Activated naive CD8-positive, alpha-beta T cell treated with anti-CD3 and anti-CD28 coated beads for 36 hours (primary cell): ENCODE measurements at places on chromosomes 2 and 18.

DNA sequence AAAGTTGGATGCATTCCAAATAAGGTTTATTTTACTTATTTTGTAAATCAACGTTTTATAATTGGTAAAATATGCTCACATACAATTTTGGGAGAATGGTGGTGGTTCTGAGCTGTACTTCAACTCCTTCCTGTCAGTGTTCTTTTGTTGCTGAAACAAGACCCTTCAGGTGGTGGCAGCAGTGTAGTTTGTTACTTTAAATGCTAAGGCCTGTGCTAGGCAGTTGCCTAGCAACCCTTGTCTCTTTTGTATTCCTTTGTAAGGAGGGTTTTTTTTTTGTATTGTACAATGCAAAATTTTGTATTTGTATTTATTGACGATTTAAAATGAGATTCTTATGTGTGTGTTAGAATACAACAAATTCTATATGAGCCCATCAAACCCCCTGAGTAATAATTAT is 166.0 kb upstream of the FAM98A start:
- no peaks in the 10 kb centered on the region for H3K36me3 ChIP-seq
- DNase-seq: no peak
- peaks cover 7% of the 10 kb centered on the region for H3K27me3 ChIP-seq

DNA sequence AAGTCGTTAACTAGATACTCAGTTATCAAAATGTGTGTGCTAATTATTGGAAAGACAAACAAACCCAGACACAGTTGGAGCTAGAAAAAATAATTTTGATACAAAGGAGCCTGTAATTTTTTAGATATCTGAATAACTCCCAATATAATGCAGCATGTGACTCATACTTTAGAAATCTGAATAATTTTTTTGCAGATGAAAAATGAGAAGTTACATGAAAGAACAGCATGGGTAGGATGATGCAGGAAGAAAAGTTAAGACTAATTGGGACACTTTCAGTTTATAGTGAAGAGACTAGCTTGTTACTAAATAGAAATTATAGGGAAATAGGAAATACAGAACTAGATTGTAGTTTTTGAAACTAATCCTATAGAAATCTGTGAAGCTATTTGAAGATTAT is 945.8 kb downstream of the CBLN2 start:
- DNase-seq: no peak
- H3K27ac ChIP-seq: no peak overlapping the region
- H3K36me3 ChIP-seq: no peaks in the 10 kb centered on the region
- H3K27me3 ChIP-seq: no peaks in the 10 kb centered on the region

- no peak overlapping the region for H3K4me3 ChIP-seq
- DNase-seq: no peak
- H3K27me3 ChIP-seq: no peaks in the 10 kb centered on the region
Observed at GRCh38 chr2:128563348-128563687, 244.7 kb upstream of the HS6ST1 start.

GRCh38 chr2:240585101-240585500 is 1.4 kb upstream of the CAPN10 start:
- H3K36me3 ChIP-seq: peaks cover 10% of the 10 kb centered on the region
- peaks cover 45% of the 10 kb centered on the region for H3K4me1 ChIP-seq
- no peak for DNase-seq
- no peaks in the 10 kb centered on the region for H3K27me3 ChIP-seq
- peak overlapping the region; percentile 89 for H3K4me3 ChIP-seq
- H3K27ac ChIP-seq: no peak overlapping the region

GRCh38 chr2:144249035-144249637 is 270.8 kb downstream of the ZEB2 start:
- no peak for DNase-seq
- H3K27ac ChIP-seq: no peak overlapping the region
- no peaks in the 10 kb centered on the region for H3K27me3 ChIP-seq
- H3K4me1 ChIP-seq: peaks cover 9% of the 10 kb centered on the region
- no peak overlapping the region for H3K4me3 ChIP-seq

- no peaks in the 10 kb centered on the region for H3K4me1 ChIP-seq
- H3K4me3 ChIP-seq: no peak overlapping the region
- peaks cover 2% of the 10 kb centered on the region for H3K36me3 ChIP-seq
- no peak overlapping the region for H3K27ac ChIP-seq
- no peak for DNase-seq
Observed at GRCh38 chr2:214671319-214671885, 138.1 kb downstream of the BARD1 start.

GRCh38 chr18:34818064-34818463 is 108.0 kb downstream of the DTNA start:
- no peak overlapping the region for H3K4me3 ChIP-seq
- H3K36me3 ChIP-seq: no peaks in the 10 kb centered on the region
- no peak for DNase-seq
- H3K4me1 ChIP-seq: no peaks in the 10 kb centered on the region
- no peak overlapping the region for H3K27ac ChIP-seq
- H3K27me3 ChIP-seq: peaks cover 3% of the 10 kb centered on the region

DNA sequence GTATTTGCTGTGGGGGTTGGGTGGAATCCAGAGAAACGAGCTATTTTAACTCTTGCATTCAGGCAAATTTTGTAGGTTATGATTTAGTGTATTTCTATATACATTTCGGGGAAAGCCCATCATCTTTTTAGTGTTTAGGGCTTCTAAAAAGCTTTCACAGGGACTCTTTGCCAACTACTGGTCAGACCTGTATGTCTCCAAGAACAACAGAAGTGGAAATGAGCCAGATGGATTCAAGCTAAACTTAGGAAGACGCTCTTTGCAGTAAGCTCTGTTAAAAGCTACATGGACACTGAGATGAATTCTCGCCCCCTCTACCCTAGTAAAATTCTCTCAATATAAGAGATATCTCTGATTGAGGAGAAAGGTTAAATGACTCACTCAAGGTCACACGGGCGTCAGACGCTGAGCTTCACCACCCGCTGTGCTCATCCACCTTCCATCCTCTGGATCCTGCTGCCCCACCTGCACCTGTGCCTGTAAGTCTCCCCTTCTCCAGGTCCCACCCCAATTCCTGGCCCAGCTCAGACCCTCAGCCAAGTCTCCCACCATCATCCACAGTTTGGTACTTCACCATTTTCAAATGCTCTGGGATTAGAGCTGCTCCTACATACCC is 85.6 kb downstream of the MARCHF4 start:
- peaks cover 2% of the 10 kb centered on the region for H3K4me1 ChIP-seq
- no peaks in the 10 kb centered on the region for H3K27me3 ChIP-seq
- no peak overlapping the region for H3K27ac ChIP-seq
- no peak for DNase-seq

GRCh38 chr2:20430461-20431300 is 16.2 kb upstream of the RHOB start:
- H3K4me3 ChIP-seq: no peak overlapping the region
- no peak overlapping the region for H3K27ac ChIP-seq
- H3K4me1 ChIP-seq: peaks cover 12% of the 10 kb centered on the region
- peak; percentile 36 for DNase-seq
- peaks cover 4% of the 10 kb centered on the region for H3K27me3 ChIP-seq

DNA sequence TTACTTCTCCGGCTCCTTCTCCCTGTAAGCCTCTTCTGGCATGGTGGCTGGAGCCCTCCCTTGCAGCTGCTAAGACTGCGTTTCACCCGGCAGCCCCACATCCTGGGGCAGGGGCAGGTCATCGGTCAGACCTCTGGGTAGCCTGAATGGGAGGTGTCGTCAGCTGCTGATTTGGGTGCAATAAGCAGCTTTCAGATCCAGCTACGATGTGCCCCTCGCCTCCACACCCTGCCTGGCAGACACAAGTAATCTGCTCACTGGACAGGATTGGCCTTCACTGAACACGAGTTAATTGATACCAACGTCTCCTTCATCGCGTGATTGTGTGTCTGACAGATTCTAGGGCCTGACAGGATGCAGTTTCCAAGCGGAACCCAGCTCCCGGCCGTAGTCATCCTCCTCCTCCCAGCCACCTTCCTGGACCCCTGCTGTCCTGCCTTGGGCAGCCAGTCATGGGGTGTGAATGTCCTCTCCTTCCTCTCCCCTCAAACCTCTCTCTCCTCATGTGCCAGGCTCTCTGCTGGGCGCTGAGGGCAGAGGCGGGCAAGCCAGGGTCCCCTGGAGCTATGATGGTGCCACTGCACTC is 18.9 kb upstream of the PDIA6 start:
- H3K27ac ChIP-seq: no peak overlapping the region
- DNase-seq: no peak
- peaks cover 3% of the 10 kb centered on the region for H3K4me1 ChIP-seq

DNA sequence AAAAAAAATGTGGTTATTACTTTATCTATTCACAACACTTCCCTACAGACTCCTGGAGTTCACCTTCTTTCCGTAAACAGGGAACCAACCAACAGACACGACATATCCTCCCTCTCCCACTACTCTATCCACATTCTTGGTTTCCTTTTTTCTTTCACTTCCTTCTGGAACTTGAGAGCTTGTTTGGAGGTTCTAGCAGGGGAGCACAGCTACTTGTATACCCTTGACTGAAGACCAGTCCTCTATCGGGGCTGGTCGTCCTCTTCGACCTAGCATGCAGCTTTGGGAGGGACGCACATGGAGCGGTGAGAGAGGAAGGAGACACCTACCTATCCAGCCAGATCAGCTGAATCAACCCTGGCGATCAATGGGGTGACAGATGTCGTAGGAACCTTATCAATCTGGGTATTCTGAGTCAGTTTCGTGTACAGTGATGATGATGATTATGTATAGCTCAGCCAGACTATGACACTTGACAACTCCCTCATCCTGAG is 43.5 kb upstream of the MSH2 start:
- DNase-seq: no peak
- H3K36me3 ChIP-seq: no peaks in the 10 kb centered on the region
- no peak overlapping the region for H3K4me3 ChIP-seq
- H3K27me3 ChIP-seq: no peaks in the 10 kb centered on the region

DNA sequence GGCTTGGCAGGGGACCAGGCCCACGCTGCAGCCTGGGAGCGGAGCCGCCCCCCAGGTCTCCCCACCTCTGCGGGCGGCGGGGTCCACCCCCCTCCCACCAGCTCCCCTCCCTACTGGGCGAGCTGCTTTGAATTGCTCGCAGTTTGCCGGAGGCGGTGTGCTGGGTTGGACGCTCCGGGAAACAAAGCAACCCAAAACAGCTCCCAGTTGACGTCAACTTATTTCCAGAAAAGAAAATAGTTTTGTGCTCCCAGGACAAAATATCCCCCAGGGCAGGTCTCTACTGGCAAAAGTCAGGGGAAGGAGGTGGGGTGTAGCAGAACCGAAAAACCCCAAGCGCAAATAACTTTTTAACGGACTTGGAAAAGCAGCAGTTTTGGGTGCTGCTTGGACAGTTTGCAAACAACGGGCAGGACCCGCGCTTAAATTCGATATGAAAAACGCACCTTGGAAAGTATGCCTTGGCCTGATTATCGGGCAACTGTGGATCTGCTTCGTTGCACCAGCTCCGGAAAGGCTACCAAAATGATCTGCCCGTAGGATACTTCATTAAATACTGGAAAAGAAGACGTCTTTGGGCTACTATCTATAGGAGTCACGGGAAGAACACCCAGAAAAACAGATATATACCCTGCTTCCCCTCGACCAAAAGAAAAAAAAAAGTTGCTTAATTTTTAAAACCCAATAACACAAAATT is 2.8 kb upstream of the KCTD1 start:
- no peak overlapping the region for H3K4me3 ChIP-seq
- H3K27me3 ChIP-seq: peaks cover 60% of the 10 kb centered on the region
- peaks cover 14% of the 10 kb centered on the region for H3K4me1 ChIP-seq
- no peak for DNase-seq

DNA sequence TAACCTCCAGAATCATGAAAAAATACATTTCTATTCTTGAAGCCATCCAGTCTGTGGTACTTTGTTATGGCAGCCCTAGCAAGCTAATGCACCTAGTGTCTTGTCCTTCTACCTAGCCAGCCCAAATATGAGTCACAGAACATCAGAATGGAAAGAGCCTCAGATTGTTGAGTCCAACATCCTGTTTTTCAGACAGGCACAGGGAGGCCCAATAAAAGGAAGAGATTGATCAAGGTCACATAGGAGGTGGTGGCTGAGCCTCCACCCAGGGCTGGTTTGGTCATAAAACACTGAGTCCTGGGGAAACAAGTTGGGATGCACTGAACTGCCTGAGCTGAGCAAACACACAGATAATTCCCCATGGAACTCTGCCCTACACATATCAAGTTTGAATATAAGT is 195.5 kb downstream of the TTC32 start:
- DNase-seq: no peak
- H3K27ac ChIP-seq: no peak overlapping the region
- H3K27me3 ChIP-seq: peaks cover 19% of the 10 kb centered on the region
- peaks cover under 1% of the 10 kb centered on the region for H3K4me1 ChIP-seq

DNA sequence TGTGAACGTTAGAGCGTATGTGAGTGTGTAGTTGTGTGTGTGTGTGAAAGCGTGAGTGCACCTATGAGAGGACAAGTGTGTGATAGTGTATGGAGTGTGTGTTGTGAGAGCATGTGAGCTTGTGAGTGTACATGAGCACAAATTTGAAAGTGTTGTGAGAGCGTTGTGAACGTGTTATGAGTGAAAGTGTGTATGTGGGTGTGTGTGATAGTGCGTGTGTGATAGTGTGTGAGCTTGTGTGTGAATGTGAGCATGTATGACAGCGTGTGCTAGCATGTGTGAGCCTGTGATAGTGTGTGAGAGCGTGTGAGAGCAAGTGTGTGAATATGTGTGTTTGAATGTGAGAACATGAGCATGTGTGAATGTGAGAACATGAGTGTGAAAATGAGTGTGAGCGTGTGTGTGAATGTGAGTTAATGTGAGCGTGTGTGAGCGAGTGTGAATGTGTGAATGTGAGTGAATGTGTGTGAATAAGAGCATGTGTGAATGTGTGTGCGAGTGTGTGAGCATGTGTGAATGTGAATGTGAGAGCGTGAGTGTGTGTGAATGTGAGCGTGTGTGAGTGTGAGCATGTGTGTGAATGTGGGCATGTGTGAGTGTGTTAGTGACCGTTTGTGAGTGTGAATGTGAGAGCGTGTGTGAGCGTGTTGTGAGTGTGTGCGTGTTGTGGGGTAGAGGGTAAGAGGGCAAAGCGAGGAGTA is 25.0 kb downstream of the RALB start:
- H3K4me1 ChIP-seq: no peaks in the 10 kb centered on the region
- H3K27me3 ChIP-seq: no peaks in the 10 kb centered on the region
- H3K4me3 ChIP-seq: no peak overlapping the region
- H3K36me3 ChIP-seq: peaks cover 23% of the 10 kb centered on the region

DNA sequence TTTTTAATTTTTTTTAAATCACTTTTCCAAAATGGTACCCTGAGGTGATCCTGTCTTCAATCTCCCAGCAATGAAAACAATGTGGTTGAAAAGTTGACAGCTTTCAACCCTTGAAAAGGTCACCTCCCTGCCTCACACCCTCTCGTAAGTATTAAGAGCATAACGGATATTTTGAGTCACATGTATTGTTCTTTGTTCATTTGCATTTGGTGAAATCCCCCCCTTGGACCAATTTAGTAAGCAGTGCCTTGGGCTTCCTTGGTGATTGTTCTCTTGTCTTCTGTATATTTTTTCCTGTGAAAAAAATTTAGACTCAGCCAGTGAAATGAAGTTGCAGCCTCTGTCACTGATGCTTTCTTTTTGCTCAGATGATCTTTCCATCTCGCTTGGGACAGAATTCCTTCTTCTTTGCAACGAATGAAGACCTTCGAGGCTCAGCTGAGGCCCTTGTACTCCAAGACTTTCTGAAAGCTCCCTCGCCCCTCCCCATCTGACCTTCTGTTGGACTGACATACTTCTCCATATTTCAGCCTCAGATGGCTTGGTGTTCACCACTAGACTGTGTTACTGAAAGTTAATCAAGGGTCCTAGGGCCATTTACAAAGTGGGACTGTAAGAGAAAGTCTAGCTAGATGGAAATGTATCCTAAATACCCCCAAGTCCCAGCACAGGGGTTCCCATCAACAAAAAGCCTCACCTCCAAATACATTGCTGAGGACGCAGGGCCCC is 158.4 kb downstream of the BCL2 start:
- no peaks in the 10 kb centered on the region for H3K27me3 ChIP-seq
- peak; percentile 51 for DNase-seq
- peak overlapping the region; percentile 98 for H3K27ac ChIP-seq
- H3K4me1 ChIP-seq: peaks cover 92% of the 10 kb centered on the region
